ENCODE measurements at places on chromosomes 4 and X.
A peak's percentile ranks its signal among the peaks of the same experiment; 100 is the strongest.

DNA sequence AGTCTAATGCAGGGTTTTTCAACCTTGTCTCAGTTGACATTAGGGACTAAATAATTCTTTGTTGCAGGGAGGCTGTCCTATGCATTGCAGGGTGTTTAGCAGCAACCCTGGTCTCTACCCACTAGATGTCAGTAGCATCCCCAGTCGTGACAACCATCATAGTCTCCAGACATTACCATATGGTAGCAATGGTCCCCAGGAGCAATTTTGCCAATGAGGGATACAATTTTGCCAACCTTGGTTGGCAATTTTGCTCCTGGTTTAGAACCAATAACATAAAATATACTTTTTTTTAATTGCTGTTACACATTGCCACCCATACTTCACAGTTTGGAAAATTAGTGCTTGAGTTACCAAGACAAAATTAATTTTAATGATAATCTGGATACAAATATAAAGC, 6.0 kb downstream of the EREG start:
- peak; percentile 68 for DNase-seq

DNA sequence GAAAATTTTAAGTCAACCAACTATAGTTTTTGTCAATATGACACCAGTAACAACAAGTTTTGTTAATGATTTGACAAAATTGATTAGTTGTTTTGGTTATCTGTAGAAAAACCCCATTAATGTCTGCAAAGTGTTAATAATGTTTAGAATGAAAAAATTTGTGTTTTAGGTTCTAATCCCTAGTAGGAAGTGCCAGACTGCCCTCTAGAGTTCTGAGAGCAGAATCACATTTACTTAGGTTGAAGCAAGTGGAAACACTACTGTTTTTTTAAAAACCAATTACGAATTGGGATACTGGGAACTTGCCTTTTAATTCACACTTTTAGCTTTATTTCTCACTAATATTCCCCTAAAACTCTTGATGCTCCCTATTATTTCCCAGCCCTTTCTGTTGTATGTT, 101.1 kb upstream of the CYLC1 start:
- DNase-seq = peak; percentile 22

DNA sequence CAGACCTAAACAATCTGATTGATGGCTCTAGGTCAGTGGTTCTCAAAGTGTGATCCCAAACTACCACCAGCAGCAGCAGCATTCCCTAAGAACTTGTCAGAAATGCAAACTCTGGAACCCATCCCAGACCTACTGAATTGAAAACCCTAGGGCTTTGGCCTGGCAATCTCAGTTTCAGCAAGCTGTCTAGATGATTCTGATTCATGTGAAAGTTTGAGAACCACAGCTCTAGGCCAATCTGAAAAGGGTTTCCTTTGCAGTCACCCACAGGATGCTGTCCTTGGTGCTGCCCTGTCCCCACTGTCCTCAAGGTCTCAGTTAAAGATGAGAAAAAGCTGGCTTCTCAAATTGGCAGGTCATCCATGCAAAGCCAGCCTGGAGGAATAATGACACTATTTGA, 34.8 kb downstream of the SMPX start:
- DNase-seq = no peak

DNA sequence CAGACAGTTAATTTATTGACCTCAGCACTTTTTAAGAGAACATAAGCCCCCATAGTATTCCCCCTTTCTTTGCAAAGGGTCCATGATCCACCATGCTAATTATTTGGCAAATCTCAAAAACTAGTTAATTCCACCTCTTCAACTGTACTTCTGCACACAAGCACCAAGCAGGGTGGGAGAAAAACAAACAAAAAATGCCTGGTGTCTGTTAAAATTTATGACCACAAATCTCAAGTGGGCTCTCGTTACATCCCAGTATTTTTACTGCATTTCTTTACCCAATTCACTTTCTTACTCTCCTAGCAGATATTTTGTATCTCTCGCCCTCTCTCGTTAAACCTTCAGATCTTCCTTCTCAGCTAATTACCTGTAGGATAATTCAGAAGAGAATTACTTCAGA, 6.1 kb downstream of the ARSJ start:
- DNase-seq = no peak

DNA sequence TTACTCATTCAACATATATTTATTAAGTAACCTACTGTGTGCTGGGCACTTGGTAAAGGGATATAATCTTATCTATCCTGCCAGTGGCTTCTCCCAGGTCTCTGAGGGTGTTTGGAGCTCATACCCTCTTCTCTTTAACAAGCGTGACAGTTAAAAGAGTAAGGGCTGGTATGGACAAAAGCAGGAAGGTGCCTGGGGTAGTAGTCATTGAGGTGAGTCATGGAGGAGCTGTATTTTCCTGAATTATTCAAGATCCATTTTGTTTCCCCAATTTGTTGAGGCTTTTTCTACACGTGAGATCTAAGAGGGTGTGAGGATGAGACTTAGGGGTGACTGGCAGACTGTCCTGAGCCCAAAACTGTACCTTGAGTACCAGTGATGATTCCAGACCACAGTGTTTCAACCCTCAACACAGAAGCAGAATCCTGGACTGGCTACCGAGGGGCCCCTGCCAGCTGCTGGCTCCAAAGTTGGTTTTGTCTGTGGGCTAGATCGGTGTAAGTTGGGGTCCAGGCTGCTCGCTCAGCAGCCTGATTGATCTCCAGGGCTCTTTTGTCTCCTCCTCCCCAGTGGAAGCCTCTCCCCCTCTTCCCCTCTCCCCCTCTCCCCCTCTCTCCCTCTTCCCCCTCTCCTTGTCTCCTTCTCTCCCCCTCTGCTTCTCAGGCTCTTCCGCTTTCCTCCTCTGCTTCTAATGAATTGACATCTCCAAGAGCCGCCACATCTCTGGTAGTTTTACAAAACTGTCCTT, at the start of gene DRP2:
TSS of gene DRP2 (plus strand) at position 671 of the 748 bp plus-strand sequence. CDS start 11,862 bp downstream, outside the sequence.
- peak; percentile 22 for DNase-seq

GRCh38 chrX:101229170-101229569, 9.6 kb downstream of the DRP2 start:
- DNase-seq = peak; percentile 29

DNA sequence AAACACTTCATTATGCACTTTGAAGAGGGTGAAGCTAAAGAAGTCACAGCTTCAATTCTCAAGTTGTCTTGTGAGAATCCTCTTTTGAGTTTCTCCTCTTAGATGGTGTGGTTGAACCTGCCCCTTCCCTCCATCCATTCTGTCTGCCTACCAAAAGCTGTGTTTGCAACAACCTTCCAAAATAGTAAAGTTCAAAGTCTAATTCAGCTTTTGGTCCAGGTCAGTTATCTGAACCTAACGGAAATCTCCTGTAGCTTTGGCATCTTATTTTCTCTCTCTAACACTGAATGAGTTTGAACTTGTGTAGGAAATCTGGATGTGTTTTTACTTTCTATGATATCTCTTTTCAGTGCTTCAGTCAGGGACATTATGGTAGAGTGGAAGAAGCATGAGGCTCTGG, 201.7 kb upstream of the AR start:
- DNase-seq = no peak

- DNase-seq = peak; percentile 30
These were observed 105.1 kb downstream of the ADGRA3 start for GRCh38 chr4:22410645-22411247.

DNA sequence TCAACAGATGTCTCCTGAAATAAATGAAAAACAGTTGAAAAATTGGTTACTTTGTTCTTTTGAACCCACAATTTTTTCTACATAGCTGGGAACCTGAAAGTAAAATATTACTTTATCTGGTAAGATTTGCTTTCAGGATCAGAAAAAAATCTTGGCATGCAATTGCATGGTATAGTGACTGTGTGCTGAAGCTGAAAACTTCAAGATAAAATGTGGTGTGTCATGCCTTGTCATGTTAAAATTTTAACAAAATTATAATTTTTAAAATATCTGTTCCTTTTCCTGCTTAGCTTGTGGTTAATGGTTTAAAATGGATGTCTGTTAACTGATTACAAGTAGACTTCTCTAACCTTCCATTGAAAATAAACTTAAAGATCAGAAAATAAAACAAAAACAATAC, 904.8 kb downstream of the PDHA2 start:
- no peak for DNase-seq

DNA sequence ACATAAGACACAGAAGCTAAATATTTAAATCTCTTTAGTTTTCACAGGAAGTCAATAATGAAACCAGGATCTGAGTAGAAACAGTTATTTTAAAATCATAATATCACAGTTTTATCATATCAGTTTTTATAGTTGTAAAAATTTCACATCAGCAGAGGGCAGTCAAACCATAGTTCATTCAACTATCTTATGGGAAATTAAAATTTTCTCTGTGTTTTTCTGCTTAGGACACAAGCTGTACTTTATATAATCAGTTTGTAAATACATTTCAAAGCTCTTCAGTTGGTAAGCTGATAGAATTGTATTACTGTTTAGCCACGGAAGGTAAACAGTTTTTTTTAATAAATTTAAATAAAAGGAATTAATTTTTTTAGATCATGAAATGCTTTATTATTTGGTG, 204.8 kb upstream of the NUDT6 start:
- no peak for DNase-seq

- DNase-seq = peak; percentile 50
These were observed 521.7 kb downstream of the PPARGC1A start for GRCh38 chr4:23368081-23368697.

DNA sequence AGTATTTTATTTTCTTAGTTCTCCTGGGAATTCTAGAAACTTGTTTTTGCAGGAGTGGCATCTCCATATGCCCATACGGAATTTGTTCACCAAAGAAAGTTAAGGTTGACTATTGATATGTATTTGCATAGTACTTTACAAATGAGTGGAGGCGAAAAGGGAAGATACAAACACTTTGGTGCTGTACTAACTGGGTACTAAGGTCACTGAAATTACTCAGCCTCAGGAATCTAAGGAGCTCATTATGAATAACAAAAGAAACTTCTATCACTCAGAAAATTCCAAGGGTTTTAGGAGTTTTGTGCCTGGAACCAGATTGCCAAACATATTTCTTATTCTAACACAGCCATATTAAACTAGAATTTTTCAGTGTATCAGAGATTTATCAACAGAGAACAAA, 27.4 kb upstream of the TMPRSS11B start:
- DNase-seq = peak; percentile 54

- peak; percentile 18 for DNase-seq
These were observed 620.0 kb downstream of the ANKRD50 start for GRCh38 chr4:124092541-124092984.

DNA sequence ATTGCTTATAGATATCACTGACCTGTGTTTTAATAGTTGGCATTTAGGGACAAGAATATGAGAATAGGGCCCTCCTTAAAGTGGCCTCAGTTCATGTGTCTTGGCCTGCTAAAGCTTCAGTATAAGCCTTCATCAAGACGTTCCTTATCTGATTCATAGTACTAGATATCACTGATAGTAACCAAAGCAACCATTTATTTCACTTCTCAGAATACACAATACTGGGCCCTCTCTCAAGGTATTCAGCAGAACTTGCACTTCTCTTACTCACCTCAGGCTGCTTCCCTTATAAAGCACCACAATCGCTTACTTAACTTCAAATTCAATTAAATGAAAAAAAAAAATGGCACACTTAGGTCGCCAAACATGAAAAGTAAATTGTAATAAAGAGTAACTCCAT, 259.4 kb upstream of the PCDH7 start:
- DNase-seq = no peak

- peak; percentile 53 for DNase-seq
These were observed 77.2 kb upstream of the IL1RAPL2 start for GRCh38 chrX:104488811-104489210.

GRCh38 chr4:7593646-7594412, 159.1 kb upstream of the PSAPL1 start:
- DNase-seq = no peak

GRCh38 chr4:107094332-107094731, 58.2 kb upstream of the DKK2 start:
- peak; percentile 1 for DNase-seq

- peak; percentile 86 for DNase-seq
These were observed 143.9 kb downstream of the BCOR start for GRCh38 chrX:39953879-39954278.

- no peak for DNase-seq
These were observed 29.9 kb downstream of the PNMA6E start for GRCh38 chrX:153371256-153371655.

GRCh38 chr4:142683997-142684396, 162.1 kb downstream of the INPP4B start:
- no peak for DNase-seq

DNA sequence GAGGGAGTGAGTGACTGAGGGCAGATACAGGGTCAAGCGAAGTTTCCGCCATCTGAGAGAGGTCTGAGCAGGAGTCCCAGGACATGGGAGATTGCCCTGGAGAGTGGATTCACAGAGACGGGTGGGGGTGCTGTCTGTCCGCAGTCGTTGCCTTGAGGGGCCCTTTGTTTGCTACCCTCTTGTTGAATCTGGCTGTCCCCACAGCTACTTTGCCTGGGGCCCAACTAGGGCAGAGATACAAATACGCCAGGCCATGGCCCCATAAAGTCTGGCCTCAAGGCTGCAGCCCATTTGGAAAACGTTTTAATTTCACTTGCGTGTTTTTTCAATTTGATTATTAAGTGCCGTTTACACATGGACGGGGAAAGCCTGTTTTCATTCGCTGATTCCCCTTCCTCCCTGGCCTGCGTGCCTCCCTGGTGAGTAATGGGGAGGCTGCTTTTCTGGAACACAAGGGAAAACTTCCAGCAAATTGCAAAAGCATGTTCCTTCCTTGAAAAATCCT, 134.4 kb downstream of the SMIM20 start:
- DNase-seq = peak; percentile 33

DNA sequence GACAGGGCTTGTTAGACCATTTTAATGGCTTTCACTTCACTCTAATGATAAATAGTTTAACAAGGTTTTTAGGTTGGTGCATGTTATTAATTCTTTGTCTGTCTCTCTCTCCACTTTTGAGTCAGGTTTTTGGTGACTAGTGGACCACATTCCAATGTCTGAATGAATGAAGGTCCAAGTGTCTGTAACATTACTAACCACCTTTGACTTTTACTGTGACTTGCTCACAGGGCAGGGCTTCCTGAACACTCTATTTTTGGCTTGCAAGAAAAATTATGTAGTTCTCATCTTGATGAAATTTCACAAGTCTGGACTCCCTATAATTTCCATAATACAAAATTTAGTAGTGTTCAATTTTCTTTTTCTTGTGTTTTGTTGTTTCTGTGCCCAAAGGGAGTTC, 78.9 kb upstream of the BMPR1B start:
- DNase-seq = peak; percentile 57

DNA sequence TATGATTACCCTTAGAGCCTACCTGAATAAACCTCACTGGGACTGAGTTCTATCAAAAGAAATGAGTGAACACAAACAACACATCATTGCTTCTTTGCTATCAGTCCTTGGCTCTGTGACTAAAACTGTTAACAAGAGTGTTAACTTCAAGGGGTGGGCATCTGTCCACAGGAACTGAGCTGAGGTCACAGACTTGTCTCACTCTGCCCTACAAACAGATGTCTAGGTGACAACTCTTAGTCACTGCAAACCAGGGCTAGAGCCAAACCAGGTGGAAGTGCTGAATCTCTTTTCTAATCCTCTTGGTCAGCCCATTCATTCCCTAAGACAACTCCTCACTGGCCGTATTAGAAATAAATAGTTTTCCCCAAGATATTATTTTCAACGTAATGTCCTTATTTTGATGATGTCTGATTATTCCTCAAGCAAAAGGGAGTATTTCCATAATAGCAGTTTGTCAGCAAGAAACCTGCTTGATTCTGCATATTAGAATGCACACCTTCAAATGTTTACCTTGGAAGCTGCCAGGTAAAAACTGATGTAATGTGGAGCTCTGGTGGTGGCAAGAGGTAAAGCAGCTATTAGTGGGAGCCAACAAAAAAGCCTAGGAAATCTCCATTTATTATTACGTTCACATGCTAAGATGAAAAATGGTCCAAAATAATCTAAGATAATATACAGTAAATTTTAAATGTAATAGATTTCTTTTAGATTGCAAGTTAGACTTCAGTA, 4.0 kb downstream of the COL25A1 start:
- peak; percentile 41 for DNase-seq

GRCh38 chrX:37796805-37797204, 16.9 kb downstream of the CYBB start:
- DNase-seq = peak; percentile 33

Data from kidney tubule cell (primary cell).